ENCODE measurements at places on chromosomes 7 and 10.

GRCh38 chr7:82414389-82414788 lies 29.2 kb downstream of the CACNA2D1 start:
- no peak for DNase-seq

- DNase-seq, result no peak
Observed at GRCh38 chr7:46229409-46229808, 308.3 kb upstream of the IGFBP3 start.

DNA sequence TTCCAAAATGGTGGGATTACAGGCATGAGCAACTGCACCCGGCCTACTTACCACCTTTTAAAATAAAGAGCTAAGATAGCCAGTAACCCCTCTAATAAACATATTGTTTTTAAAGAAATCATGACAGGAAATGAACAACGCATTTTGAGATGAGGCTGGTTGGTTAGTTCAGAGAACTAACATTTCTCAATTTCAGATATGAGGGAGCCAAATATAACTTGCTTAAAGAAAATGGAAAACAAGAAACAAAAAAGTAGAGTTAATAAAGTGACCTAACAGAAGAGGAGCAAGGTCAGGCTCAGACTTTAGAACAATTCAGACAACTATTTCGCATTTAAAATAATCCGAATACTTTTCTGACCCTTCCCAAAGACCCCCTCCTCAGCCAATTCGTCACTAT lies 254.9 kb upstream of the PHF14 start:
- DNase-seq, result no peak

DNA sequence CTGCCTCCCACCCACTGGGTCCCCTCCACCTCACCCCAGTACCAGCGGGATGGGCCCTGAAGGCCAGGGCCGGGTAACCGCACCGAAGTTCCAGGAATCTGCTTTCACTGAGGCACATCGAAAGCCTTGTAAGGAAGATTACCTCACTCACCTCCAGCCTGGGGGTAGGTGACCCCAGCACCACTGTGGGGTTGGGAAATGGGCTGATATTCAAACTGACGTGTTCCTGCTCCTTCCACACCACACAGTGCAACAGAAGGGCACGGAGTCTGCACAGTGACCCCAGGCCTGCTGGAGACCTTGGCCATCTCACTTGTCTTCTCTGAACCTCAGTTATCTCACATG lies 29.8 kb downstream of the NPS start:
- DNase-seq, result no peak

GRCh38 chr10:24425151-24425550 lies 216.2 kb downstream of the KIAA1217 start:
- DNase-seq, result no peak

DNA sequence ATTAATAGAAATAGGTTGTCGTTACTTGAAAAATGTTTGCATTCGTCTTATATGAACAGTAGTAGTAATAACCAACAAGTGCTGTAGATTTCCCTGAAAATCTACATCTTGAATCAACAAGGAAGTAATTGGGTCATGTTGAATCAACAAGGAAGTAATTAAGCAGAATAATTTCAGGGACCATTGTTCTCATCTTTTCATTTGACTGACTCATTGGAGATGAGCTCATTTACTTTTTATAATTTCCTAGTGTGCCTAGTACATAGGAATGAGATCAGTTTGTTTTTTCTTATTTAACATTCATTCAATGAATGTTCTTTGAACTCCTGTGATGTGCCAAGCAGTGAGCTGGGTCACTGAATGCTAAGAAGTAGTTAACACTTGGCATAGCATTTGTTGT lies 8.2 kb downstream of the CLDN12 start:
- DNase-seq, result no peak

DNA sequence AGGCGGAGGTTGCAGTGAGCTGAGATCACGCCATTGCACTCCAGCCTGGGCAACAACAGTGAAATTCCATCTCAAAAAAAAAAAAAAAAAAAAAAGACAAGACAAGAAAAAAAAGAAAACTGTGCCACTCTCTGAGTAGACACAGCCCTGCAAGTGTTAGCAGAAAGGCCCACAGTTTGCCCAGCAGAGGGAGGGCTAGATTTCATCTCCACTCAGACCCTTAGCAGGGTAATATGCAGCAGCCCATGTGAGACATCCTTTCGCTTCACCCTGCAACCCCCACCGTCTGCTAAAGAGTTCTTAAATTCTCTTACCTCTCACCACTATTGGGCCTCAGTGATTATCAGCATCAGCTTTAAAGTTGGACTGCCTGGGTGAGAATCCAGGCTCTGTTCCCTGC lies 38.2 kb downstream of the CTNNA3 start:
- no peak for DNase-seq

DNA sequence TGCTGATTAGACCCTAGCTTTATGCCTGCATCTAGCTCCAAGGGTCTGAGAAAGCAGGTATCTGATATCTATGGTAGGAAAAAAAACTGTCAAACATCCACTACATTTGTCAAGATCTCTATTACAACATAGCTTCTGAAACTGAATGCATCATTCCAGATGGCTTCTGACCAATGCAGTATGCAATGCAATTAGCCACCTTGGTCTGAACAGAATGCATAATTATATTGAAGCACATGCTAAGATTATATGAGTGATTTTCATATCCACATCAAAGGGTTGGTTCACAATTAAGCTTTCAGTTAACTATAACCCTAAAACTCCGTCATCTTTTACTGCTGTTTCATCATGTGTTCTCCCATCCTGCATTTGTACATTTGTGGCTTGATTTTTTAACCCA lies 271.4 kb downstream of the POLR1F start:
- no peak for DNase-seq

DNA sequence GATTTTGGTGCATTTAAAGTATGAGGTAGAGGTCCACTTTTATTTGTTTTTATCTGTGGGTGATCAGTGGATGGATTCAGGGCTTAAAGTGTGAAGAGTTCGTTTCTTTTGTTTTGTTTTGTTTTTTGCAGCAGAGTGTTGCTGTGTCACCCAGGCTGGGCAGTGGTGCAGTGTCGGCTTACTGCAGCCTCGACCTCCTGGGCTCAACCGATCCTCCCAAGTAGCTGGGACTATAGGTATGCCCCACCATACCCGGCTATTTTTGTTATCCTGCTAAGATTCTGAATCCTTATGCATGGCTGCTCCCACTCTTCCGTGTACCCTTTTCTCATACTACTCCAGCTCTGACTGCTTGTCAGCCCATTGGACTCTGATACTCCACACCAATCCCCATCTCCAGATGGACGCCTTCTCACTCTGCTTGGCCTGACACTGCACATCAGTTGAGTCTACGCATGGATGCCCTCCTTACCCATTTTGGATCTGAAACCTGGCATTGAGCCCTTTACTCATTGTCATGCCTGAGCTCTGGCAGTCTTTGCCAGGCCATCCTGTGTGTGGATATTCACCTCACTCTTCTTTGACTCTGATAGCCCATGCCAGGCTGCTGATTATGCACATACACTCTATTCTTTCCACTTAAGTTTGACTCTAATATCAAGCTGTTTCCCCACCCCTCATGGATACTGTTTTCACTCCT lies 119.5 kb downstream of the CCSER2 start:
- no peak for DNase-seq

- no peak for DNase-seq
Observed at GRCh38 chr7:27151931-27152815, at the start of gene HOXA3. Gene HOXA3 (minus strand): TSS chr7:27152583. CDS start chr7:27110640, 41,943 bp downstream.

- no peak for DNase-seq
Observed at GRCh38 chr7:66776800-66777442, 36.4 kb downstream of the RABGEF1 start.

- no peak for DNase-seq
Observed at GRCh38 chr7:148540041-148540738, 50.4 kb upstream of the C7orf33 start.

- no peak for DNase-seq
Observed at GRCh38 chr7:82705517-82706260, 262.1 kb upstream of the CACNA2D1 start.

DNA sequence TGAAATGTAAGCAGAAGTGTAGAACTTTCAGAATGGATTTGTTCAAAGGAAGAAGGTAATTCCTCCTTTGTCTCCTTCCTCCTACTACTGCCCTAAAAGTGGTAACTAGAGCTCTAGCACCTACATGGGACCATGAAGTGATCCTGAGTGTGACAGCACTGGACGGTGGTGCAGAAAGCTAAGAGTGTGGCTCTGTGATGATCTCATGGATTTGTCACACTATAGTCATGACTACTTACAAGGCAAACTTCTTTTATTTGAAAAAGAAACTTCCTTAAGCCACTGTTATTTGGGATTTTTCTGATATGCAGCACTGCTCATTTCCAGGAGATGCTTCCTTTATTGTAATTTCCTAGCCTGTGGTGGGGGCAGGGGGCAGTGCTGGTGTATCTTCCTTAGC lies 5.8 kb upstream of the FHIP2A start:
- DNase-seq, result no peak

DNA sequence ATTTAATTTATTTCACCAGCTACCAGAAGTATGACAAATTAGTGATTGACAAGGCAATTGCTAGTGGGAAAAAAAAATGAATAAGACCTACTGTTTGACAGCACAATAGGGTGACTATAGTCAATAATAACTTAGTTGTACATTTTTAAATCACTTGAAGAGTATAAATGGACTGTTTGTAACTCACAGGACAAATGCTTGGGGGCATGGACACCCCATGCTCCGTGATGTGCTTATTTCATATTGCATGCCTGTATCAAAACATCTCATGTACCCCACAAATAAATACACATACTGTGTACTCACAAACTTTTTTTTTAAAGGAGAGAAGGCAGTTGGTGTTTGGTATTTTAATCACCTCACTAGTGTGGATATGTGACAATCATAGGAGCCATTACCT lies 181.1 kb downstream of the CACNB2 start:
- DNase-seq, result no peak

DNA sequence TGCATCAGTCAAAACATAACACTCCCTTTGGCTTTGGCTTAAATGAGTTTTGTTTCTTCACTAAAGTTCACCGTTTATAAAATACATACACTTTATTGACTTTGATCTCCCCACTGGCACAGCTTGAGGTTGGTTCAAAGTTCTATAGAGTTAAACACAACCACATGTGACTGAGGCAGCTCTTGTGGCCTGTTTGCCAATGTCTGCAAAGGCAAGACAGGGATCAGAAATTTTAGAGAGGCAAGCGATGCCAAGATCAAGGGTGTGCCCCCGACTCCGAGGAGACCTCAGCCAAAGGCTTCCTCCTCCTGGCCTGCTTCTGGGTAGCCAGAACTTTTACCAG lies 129.8 kb upstream of the JCAD start:
- DNase-seq, result no peak

- DNase-seq, result no peak
Observed at GRCh38 chr7:76262683-76263402, 39.6 kb upstream of the HSPB1 start.

DNA sequence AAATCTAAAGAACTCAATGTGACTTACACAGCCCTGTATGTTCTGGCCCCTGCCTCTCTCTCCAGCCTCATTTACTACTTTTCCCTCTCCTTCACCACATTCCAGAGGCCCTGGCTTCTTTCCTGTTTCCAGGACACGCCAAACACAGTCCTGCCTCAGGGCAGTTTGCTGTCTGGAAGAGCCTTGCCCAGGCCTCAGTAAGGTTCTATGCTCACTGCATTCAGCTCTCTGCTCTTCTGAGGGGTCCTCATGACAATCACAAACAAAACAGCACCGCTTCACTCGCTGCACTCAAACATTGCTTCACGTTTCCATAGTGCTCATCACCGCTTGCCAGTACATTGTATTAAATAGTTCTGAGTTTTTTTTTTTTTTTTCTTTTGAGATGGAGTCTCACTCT lies 35.1 kb upstream of the GARS1 start:
- no peak for DNase-seq

- DNase-seq, result peak; percentile 33
Observed at GRCh38 chr10:76190634-76191270, 759.3 kb downstream of the LRMDA start.

DNA sequence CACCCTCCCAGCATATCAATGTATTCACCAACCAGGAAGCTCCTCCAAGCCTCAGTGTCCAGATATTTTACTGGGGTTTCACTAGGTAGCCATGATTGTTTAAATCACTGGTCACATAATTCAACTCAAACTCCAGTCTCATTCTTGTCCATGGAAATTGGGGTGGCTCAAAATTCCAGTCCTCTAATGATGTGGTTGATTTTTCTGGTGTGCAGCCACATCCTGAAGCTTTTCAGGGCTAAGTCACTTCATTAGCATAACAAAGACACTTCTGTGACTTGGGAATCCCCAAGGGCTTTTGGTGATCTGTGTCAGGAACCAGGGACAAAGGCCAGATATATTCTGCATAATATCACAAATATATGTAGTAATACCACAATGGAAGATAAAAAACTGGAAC lies 786.9 kb upstream of the IGFBP3 start:
- no peak for DNase-seq

DNA sequence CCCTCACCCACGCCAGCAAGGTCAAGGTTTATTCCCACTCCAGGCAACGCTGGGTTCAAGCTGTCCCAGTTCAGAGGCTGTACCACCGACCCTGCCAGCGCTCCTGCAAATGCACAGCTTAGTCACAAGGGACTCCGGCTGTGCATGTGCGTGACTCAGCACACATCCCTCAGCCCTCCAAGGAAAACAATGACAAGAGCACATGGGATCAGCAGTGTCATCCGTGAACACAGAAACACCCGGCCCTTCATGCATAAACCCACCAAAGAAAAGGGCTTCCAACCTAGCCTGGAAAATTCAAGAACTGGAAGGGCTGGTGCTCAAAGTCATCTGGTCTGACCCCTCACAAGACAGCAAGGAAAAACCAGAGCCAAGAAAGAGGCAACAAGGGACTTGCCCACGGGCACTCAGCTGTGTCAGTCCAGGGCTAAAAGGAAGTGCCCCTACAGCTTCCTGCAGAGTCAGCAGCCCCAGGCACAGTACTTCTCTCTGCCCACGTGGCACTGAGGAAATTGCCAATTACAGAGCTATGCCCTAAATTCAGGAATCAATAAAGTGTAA lies 106.1 kb downstream of the KCNMA1 start:
- no peak for DNase-seq

DNA sequence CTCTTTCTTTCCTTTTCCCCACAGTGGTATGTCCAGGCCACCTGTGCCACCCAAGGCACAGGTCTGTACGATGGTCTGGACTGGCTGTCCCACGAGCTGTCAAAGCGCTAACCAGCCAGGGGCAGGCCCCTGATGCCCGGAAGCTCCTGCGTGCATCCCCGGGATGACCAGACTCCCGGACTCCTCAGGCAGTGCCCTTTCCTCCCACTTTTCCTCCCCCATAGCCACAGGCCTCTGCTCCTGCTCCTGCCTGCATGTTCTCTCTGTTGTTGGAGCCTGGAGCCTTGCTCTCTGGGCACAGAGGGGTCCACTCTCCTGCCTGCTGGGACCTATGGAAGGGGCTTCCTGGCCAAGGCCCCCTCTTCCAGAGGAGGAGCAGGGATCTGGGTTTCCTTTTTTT lies 2.3 kb upstream of the FSCN3 start:
- no peak for DNase-seq

DNA sequence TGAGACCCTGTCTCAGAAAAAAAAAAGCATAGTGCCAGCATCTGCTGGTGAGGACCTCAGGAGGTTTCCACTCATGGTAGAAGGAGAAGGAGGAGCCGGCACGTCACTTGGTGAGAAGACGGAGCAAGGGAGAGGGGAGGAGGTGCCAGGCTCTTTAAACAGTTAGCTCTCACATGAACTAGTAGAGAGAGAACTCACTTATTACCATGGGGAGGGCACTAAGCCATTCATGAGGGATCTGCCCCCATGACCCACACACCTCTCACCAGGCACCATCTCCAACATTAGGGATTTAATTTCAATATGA lies 62.9 kb upstream of the VKORC1L1 start:
- DNase-seq, result no peak
